ENCODE measurements at places on chromosomes 6 and 20.

DNA sequence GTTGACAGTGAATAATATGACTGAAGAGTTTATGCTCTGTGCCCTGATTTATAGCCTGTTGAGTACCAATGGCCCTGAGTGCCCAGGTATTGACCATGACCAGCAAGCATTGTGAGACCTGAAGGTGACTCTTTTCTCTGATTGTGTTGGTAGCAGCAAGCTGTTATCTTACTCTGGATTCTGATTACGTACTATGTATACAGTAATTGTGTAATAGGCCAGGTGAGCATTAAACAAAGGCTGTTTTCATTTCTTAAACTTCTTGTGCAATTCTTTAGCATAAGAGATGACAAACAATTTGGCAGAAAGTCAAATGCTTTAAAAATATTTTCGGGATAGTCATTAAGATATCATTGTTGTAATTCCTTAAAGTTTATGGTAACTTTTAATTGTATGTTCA, 111.7 kb upstream of the PTPRK start:
- no peak for DNase-seq

GRCh38 chr20:25246182-25246999, 1.5 kb upstream of the PYGB start:
- DNase-seq: no peak

- DNase-seq: no peak
Measured at GRCh38 chr6:14423330-14423729, 305.8 kb downstream of the CD83 start.

GRCh38 chr6:150925976-150926375, 60.5 kb downstream of the MTHFD1L start:
- no peak for DNase-seq

DNA sequence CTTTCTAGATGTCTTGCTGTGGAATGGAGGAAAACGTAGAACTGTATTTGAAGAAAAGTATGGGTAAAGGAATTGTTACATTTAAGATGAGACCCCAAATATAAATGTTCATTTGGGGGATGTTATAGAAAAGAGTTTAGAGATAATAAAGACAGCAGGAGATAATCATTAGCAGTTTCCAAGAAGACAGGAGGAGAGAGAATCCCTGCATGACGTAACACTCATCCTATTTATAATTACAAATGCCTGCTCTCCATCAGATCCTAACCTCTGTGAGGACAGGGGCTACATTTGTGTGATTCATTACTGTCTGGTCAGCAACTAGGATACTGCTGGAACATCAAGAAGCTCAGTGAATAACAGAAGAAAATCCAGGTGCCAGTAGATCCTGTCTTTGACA, 133.0 kb upstream of the HDDC2 start:
- no peak for DNase-seq

GRCh38 chr20:11443382-11444119, 474.1 kb upstream of the BTBD3 start:
- no peak for DNase-seq

DNA sequence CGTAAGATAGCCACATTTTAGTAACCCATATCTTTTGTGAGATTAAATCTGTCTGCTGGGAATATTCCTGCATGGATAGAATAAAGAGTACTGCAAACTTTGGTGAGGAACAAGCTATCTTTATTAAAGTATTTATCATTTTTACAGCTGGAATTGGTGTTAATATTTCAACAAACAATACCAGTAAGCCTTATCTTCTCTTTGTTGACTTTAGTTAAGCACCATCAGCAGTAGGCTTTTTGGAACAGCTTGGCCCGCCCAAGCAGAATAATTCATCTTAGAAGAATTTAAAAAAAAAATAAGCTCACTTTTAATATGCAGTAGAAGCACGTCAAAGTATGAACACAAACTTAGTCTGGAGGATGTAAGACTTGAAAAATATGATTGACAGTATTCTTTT, 917.8 kb upstream of the ADGRB3 start:
- DNase-seq: no peak

DNA sequence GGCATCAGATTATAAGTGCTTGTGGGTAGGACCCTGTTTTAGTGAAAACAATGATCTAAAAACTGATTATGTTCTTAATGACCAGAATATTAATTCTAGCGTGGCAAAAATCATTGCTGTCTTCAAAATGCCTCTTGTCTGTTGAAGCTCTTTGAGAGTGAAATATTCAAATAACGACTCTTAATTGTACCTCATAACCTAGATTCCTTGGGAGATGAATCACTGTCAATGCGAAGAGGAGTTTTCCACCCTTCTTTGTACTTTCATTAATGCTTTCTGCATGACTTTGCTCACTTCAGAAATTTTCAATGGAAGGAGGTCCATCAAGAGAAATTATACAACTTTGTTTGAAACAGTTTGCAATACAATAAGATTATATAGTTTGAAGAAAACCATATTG, 71.5 kb downstream of the CRYBG1 start:
- no peak for DNase-seq

- DNase-seq: no peak
Measured at GRCh38 chr6:77337392-77337791, 125.9 kb downstream of the HTR1B start.

GRCh38 chr20:33281550-33282146, 1.4 kb upstream of the BPIFB1 start:
- no peak for DNase-seq

GRCh38 chr6:83153883-83154521, 39.1 kb downstream of the PGM3 start:
- no peak for DNase-seq

DNA sequence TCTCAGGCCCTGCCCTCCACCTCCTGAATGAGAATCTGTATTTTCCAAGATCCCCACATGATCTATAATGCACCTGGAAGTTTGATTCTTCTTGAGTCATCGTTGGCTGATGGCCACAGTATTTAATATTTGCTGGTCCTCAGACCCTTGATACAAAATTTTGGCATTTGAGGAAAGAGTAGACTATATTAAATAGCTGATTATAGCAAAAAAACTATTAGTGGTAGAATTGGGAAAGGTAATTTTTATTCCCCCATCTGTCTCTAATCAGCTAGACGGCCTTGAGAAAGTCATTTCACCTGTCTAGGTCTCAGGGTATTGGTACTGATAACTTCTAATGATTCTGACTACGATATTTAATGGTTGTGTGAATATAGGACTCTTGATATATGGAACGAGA, 176.8 kb downstream of the BMP2 start:
- DNase-seq: no peak

DNA sequence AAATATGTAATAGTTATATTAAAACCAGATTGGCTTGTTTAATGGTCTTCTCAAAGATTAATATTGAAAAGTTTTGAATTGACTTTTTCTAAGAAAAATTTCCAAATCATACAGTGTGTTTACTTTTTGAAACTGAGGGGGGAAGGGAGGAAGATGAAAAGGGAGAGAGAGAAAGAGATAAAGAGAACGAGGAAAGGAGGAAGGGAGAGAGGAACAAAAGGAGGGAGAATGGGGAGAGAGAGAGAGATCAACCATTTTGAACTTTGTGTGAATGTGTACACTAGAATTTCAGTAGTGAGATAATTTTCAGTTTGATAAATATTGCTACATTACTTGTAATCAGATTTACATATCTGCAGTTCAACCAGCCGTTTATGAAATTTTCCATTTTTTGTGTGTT, 124.5 kb downstream of the EPHA7 start:
- DNase-seq: no peak

GRCh38 chr20:61497029-61497627, 245.1 kb downstream of the CDH4 start:
- no peak for DNase-seq

GRCh38 chr6:31794866-31795615, 511 bp downstream of the VARS1 start:
- DNase-seq: no peak

GRCh38 chr6:84417260-84417659, 189.8 kb upstream of the CEP162 start:
- DNase-seq: no peak

DNA sequence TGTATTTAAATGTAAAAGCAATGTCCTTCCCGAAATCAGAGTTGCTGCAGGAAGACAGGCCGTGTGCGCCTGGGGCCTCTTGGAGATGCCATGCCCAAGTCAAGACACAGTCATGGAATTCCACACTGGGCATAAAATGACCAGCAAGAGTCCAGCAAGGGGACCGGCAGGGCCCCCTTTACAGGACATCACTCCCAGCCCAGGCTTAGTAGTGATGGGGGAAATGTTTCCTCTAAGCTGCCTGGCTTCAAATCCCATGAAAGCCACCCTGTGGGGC, 1.9 kb upstream of the PPP1R3G start:
- no peak for DNase-seq

DNA sequence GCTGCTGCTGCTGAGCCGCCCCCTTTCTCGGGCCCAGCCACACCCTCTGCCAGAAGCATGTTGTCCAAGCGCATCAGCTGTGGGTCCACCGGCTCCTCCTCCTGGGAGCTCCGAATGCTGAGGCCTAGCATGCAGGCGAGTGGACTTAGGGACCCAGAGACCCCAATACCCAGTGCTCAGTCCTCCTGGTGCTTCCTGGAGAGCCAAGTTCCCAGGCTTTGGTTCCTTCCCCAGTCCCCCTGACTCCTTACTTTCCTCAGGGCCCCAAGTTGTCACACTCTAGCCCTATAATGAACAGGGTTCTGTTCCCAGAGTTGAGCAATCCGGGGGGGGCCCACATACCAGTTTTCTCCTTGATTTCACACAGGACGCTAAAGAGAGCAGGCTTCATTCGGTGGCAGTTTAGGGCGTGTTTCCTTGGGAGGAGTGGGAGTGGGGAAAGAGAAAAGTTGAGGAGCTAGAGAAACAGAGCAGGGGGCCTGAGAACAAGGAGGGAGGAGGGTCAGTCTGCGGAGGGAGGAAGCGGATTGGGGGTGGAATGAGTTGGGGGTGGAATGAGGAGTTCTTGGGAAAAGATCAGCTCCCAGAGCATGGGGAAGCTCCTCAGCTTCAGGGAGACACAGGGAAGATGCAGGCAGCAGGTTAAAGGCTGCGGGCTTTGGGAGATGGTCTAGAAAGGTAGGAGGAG, 1.5 kb downstream of the PBX2 start:
- no peak for DNase-seq

DNA sequence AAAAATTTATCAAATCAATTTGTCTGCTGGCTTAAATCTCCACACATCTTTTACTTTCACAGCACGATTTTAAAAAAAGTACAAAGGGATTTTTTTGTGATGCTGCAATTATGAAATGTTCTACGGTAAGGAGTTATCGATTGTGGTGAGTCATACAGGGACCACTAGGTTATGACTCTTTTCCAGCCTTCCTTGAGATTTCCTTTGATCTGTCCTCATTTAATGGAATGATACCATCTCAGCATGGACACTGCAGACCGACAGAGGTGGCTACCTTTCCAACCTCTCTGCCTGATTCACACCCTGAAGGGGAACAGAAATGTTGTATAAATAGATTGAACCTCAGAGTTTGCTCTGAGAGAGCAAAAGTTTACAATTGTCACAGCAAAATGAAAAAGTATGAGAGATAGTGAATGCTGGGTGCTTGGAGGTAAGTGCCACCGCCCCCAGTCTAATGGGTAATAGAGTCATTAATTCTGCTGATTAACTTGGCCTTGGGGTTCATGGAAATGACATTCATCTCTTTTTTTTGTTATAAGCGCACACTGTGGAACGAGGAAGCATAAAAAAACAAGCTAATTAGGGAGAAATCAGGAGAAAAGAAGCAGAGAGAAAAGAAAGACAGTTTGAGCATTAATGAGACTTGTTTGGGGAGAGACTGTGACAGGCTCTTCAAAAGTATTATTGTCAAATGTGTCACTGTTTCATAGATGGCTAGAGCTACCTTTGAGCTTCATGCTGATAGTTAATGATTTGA, 306.0 kb downstream of the RNF144B start:
- no peak for DNase-seq

DNA sequence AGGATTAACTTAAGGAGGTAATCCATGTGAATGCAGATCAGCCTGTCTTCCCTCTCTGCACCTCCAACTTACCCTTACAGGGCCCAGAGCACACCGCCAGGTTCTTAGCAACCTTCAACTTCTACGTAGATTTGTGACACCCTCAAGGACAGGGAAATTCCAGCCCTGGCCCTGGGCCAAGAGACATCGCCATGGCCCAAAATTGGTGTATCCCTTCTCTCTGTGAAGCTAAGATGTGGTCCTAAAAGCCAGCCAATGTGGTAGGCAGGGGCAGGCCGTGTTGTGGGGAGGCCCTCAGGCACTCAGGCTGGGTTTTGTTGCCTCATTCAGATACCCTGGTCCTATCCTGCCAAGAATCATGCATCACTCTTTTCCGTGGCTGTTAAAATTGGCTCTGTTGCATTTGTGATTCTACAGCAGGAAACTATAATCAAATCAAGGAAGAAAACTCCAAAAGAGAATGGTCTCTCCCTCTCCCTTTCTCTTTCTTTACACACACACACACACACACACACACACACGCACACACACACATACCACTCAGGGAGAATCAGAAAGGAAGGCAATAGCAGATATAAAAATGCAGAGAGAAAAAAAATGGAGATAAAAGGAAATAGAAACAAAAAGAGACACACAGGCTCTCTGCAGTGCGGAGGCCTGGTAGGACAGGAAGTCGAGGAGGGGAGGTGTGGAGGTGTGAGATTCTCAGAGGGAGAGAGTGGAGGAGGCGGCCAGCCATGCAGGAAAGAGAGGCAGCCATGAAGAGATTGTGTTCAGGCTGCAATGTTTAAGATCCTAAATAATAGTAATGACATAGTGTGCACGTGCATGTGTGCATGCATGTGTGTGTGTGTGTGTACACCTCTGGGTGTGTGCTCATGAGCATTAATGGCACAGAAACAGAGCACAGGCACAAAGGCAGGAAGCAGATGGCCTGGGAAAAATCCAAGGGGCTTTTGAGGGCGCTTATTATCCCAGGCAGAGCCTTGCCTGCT, 201.8 kb upstream of the LRFN2 start:
- no peak for DNase-seq

GRCh38 chr6:137787016-137787415, 80.0 kb upstream of the TNFAIP3 start:
- no peak for DNase-seq

GRCh38 chr20:31607640-31608250, 2.7 kb downstream of the ID1 start:
- DNase-seq: no peak
